ENCODE measurements at places on chromosomes 6 and 20.

DNA sequence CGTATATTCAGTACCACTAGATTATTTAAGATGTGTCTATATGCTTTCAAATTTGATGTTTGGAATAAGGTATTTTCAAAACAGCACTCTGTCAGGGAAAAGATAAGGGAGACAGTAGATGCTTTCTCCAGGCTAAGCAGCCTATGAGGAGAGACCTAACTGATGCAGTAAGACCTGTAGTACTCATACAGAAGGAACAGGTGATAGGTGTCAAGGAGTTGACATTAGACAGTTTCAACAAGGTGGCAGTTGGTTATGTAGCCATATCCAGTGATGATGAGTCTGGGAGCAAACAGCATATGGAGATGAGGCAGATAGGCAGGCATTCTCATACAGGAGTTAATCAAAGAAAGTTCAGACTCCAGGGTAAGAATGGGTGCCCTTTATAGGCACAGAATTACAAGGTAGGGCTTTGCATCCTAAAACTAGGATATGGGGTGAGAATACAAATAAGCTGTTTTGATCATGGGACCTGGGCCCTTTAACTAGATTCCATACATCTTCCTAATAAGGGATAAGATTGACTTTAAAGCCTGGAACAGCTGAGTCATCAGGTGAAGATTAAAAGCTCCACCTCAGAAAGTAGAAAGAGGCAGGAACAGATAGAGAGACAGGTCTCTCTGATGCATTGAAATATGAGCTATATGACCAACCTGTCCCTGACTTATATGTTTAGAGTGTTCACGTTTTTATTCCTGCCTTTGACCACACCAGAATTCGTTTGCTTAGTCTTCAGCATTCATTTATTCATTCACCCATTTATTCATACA lies 7.9 kb downstream of the RSPH4A start:
- DNase-seq = no peak

DNA sequence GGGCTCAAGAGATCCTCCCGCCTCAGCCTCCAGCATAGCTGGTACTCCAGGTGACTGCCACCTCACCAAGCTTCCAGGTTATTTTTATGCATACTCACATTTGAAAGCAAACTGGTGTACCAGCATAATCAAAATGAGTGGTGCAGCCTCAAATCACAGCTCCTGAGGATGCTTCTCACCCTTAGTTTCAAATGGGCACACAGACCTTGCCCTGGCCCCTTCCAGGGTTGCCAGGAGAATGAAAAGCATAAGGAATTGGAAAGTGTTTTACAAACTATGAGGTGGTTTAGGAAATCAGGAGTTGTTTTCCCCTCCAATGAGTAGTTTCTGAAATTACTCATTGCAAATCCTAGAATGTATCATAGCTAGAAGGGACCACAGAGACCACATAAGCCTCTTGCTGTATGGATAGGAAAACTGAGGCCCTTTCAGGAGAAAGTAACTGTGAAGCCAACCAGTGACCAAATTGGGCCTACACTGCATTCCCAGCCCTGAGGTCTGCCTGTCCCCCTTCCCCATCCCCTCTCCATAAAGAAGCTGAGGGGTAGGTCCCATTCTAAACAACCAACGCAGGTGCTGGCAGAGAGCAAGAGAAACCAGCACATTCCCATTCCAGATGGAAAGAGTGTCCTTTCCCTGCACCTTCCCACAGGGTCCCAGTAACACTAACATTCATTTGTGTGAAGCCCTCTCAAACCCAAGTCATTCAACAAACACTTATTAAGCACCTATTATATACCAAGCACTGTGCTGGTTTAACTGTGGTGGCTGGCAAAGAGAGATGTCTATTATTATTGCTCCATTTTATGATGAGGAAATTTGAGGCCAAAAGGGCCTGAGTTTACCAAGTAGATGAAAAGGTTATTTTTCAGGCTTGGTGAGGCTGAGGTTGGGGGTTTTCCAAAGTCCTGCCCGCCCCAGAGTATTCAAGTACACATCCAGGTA lies 2.1 kb upstream of the E2F1 start:
- no peak for DNase-seq

DNA sequence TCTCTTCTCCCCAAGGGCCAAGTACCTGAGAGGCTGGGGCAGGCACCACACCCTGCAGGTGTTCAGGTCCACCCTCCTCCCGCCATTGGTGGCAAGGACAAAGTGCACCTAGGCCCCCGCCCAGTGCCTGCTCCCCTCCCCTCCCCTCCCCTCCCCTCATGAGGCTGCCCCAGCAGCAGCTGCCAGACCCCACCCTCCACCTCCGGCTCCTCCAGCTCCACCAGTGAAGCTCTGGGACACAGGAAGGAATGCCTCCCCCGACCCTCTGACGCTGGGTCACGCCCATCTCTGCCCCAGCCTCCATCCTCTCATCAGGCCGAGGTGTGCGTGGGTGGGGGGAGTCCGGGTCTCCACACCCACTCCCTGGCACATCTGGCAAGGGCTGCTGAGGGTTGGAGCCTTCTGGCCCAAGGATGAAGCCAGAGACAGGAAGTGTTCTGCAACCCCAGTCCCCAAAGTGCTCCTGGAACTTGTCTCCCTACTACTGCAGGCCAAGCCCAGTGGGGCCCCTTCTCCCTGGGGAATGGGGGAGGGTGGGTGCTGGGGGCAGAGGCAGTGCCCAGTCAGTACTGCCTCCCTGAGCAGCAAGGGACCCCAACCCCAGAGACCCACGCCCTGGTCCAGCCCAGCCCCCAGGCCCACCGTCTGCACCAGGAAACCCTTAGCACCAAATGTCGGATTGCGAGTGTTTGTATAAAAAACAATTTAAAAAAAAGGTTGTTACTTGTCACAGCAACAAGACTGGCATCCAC lies 1.6 kb upstream of the UCKL1 start:
- DNase-seq = no peak

- no peak for DNase-seq
Measured at GRCh38 chr6:56595490-56596122, 47.1 kb downstream of the DST start.

GRCh38 chr6:108738684-108739416 lies 109.4 kb upstream of the ARMC2 start:
- no peak for DNase-seq

Measured in stimulated activated CD8-positive, alpha-beta memory T cell treated with anti-CD3 and anti-CD28 coated beads, Interleukin-7, amount 100 ng/mL, for 1 hour (primary cell).